CD4-positive, alpha-beta T cell treated with Interleukin-17A for 4 hours (primary cell): ENCODE measurements at places on chromosomes 11 and 22.

GRCh38 chr11:134481135-134481534 lies 69.1 kb upstream of the B3GAT1 start:
- no peak for DNase-seq

DNA sequence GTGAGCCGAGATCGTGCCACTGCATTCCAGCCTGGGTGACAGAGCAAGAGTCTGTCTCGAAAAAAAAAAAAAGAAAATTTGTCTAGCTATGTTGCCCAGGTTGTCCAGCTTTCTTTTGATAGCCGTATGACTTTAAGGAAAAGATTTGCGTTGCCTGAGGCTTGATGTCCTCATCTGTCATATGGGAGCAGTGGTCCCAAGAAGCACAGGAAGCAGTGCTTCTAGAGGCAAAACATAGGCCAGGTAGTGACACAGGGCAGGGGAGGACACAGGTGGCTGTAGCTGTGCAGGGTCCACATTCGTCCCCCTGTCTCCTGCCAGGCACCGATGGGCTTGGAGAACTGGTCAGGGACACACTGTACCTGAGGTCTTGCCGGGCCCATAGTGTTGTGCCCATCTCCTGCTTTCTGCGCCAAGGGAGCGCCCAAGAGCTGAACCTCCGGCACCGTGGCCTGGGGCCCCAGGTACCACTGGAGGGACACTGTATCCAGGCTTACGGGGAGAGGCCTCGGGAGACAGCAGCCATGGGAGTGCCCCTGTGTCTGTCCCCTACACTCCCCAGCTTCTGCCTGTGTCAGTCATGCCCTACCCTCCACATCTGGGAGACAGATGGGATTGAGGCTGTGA lies 1.4 kb downstream of the LRRC74B start:
- DNase-seq, result no peak

DNA sequence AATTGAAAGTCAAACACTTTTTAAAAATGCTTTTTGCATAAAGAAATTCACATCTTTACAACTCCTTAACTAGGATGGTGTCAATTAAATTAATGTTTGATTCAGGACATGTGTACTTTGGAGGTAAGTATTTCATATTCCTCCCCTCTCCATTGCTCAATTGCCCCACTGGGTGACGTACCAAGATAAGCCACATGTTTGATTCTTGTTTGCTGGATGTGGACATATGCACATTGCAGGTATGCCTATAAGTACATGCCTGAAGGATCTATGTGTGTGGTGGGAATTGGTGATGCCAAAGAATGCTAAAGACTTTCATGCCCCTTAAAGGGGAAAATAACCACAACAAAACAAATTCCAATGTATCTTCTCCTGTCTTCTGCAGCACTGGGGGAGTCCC lies 5.8 kb downstream of the CD44 start:
- no peak for DNase-seq

GRCh38 chr11:64868904-64869570 lies 9.4 kb downstream of the EHD1 start:
- DNase-seq, result peak; percentile 61

- DNase-seq, result no peak
Observed at GRCh38 chr11:122007601-122008071, 108.4 kb downstream of the BLID start.

GRCh38 chr22:26770624-26771023 lies 113.2 kb downstream of the MIAT start:
- no peak for DNase-seq

DNA sequence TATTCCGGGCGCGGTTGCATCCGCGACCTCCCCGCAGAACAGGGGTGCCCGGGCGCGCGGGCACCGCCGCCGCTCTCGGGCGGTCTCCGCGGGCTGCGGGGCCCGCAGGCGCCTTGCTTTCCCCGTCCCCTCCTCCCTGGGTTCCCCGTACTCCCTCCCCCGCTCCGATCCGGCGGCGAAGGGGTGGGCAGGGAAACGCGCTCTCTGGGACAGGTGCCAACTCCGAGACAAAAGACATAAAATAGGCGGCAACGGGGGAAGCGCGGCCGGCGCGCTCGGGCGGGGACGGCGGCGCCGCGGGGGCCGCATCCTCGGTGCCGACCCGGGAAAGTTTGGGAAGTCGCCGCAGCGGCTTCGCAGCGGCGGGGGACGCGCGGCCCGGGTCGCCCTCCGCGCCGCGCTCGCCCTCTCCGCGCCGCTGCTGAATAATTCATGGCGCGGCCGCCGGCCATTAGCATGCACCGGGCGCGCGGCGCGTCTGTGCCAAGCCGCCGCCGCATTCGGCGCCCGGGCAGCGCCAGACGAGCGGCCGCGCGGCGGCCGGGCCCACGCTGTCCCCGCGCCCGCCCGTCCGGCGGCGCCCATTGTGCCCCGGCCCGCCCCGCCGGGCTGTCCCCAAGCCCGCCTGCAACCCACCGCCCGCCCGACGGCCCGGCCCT lies 78.7 kb upstream of the PPARA start:
- peak; percentile 75 for DNase-seq

- DNase-seq, result no peak
Observed at GRCh38 chr22:43560651-43561050, 148.8 kb downstream of the MPPED1 start.

- DNase-seq, result no peak
Observed at GRCh38 chr11:5618807-5619206, 6.0 kb upstream of the TRIM34 start.

- DNase-seq, result no peak
Observed at GRCh38 chr11:120548682-120549209, 37.2 kb downstream of the GRIK4 start.

GRCh38 chr22:29115682-29116288 lies 43.0 kb downstream of the KREMEN1 start:
- no peak for DNase-seq

- peak; percentile 79 for DNase-seq
Observed at GRCh38 chr11:72781313-72782080, 12.3 kb downstream of the STARD10 start.
